Muscle of leg (tissue), 16 donors: ENCODE measurements at places on chromosomes 5 and 9. TPM values are rescaled to one million over a fixed set of nuclear protein-coding genes. Genes with fewer than 3 reads are reported as not detected.
A peak's percentile ranks its signal among the peaks of the same experiment; 100 is the strongest.

DNA sequence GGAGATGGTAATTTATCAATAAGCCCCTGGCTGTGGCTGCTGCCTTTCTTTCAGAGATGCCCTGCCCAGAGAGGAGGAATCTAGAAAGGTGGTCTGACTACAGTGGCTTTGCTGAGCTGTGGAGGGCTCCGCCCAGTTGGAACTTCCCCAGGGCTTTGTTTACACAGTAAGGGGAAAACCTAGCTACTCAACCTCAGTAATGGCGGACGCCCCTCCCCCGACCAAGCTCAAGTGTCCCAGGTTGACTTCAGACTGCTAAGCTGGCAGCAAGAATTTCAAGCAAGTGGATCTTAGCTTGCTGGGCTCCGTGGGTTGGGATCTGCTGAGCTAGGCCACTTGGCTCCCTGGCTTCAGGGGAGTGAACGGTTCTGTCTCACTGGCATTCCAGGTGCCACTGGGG lies 865.4 kb upstream of the ACO1 start:
- no peak for DNase-seq

Gene SPOCK1
- 2.4 TPM for total RNA-seq

- DNase-seq: no peak
Measured at GRCh38 chr9:98949565-98949964, 5.9 kb downstream of the COL15A1 start.

DNA sequence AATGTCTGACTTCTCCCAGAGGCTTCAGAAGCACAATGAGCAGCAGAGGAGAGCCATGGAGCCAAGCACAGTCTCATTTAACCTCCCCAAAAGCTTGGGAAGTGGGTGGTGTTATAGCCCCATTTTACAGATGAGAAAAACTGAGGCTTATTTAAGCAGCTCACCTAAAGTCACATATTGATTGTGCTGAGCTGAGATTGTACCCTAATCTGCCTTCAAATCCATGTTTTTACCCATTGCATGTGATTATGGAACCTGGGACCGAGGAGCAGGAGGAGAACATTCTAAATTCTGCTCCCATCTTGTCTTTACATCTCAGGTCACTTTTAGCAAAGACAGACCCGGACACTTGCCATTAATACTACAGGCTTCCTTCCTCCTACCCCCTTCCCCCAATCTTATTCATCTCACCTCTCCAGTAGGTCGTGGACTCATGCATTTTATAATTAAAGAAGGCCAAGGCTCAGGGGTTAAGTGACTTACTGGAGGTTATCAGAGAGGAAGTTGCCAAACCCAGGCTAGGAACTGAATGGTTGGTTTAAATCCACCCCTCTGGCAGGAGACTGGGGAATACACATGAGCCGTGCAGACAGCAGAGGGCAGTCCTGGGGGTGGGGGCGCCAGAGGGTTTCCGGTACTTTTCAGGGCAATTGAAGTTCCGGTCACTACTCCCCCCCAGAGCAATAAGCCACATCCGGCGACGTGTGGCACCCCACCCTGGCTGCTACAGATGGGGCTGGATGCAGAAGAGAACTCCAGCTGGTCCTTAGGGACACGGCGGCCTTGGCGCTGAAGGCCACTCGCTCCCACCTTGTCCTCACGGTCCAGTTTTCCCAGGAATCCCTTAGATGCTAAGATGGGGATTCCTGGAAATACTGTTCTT lies 51.0 kb upstream of the IL17B start:
- no peak for DNase-seq

Gene OGN
- 454 TPM for total RNA-seq

- DNase-seq: peak; percentile 16
Measured at GRCh38 chr9:97527626-97528528, 26.4 kb downstream of the TMOD1 start.

GRCh38 chr5:115666023-115666422 lies 40.2 kb upstream of the TMED7 start:
- no peak for DNase-seq

GRCh38 chr5:155258161-155258560 lies 244.6 kb downstream of the KIF4B start:
- peak; percentile 52 for DNase-seq

- no peak for DNase-seq
Measured at GRCh38 chr5:132753135-132753987, 6.1 kb downstream of the CCNI2 start.

DNA sequence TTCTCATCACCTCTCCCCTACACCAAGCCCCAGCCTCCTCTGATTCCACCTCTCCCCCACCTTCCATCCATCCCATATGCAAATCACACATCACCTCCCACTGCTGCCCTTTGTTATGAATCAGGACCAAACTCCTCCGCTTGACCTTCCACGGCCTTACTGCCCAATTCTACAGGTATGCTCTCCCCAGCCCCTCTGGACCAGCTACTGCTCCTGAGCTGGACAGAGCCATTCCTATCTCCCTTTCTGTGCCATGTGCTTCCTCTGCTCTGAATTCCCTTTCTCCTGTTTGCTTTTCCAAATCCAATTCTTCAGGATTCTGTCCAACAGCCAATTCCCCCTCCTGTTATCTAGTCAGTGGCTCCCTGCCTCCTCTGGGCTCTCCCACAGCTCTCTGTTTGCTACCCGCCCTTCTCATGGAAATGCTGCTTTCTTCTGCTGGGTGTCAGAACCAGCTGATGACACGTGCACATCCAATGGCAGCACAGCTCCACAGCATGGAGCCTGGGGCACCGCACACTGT lies 8.3 kb downstream of the FABP6 start:
- no peak for DNase-seq

Gene SH3RF2
- total RNA-seq: 4.4 TPM

Gene SHC3
- total RNA-seq: 0.53 TPM

Gene PTGER4
- total RNA-seq: 7.6 TPM

GRCh38 chr9:114546851-114547250 lies 40.7 kb upstream of the ATP6V1G1 start:
- no peak for DNase-seq

Gene AQP3
- total RNA-seq: 5.6 TPM

Gene RNF183
- total RNA-seq: 0.04 TPM

DNA sequence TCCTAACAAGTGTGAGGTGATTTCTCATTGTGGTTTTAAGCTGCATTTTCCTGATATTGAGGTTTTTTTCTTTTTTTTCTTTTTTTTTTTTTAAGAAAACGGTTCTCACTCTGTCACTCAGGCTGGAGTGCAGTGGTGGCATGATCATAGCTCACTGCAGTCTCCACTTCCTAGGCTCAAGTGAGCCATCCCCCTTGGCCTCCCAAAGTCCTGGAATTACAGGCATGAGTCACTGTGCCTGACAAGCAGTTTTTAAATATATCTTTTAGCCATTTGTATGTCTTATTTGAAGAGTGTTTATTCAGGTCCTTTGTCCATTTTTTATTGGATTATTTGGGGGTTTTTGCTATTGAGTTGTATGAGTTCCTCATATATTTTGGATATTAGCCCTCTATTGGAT lies 53.8 kb downstream of the GCNT1 start:
- DNase-seq: no peak

DNA sequence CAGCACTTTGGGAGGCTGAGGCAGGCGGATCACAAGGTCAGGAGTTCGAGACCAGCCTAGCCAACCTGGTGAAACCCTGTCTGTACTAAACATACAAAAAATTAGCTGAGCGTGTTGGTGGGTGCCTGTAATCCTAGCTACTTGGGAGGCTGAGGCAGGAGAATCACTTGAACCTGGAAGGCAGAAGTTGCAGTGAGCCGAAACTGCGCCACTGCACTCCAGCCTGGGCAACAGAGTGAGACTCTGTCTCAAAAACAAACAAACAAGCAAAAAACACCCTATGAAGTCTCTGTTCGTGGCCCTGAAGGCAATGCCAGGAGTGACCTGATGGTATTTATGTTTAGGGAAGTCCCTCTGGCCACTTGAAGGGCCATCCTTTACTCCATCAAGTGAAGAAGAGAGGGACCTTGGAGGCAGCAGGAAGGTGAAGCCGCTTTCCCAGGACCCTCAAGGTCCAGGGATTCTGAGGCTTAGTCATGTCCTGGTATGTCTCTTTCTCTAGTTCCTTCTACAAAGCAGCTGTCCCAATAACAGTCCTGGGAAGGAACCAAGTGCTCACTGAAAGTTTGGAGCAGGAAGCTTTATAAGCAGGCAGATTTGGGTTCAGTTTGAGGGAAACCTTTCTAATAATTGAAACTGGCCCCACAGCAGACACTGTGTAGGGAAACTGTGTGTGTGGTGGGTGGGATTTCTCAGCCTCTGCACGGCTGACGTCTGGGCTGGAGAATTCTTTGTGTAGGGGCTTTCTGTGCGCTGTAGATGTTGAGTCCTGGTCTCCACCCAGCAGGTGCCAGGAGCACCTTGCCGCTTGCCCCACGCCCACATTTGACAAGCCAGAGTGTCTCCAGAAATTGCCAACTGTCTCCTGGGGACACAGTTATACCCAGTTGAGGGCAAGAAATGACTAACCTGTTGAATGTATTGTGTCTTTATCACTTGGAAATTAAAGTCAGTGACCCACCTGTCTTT lies 12.5 kb downstream of the PHF2 start:
- DNase-seq: peak; percentile 56

DNA sequence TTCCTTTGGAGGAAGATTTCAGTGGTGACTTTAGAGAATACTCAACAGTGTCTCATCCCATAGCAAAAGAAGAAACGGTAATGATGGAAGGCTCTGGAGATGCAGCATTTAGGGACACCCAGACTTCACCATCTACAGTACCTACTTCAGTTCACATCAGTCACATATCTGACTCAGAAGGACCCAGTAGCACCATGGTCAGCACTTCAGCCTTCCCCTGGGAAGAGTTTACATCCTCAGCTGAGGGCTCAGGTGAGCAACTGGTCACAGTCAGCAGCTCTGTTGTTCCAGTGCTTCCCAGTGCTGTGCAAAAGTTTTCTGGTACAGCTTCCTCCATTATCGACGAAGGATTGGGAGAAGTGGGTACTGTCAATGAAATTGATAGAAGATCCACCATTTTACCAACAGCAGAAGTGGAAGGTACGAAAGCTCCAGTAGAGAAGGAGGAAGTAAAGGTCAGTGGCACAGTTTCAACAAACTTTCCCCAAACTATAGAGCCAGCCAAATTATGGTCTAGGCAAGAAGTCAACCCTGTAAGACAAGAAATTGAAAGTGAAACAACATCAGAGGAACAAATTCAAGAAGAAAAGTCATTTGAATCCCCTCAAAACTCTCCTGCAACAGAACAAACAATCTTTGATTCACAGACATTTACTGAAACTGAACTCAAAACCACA lies 67.4 kb downstream of the VCAN start:
- DNase-seq: no peak

Gene ANKRD20A1
- 0.44 TPM for total RNA-seq

Gene TMCO6
- total RNA-seq: 5.6 TPM

DNA sequence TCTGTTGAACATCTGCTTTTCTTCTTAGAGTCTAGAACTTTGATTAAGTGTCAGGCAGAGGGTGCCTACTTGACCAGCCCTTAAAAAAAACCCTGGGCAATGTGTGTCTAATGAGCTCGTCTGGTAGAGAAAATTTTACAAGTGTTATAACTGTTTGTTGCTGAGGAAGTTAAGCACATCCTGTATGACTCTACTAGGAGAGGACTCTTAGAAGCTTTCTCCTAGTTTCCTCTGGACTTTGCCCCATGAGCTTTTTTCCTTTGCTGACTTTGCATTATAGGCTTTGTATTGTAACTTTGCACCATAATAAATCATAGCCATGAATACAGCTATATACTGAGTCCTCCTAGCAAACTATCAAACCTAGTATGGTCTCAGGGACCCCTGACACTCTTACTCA lies 39.4 kb downstream of the GNG10 start:
- peak; percentile 6 for DNase-seq

DNA sequence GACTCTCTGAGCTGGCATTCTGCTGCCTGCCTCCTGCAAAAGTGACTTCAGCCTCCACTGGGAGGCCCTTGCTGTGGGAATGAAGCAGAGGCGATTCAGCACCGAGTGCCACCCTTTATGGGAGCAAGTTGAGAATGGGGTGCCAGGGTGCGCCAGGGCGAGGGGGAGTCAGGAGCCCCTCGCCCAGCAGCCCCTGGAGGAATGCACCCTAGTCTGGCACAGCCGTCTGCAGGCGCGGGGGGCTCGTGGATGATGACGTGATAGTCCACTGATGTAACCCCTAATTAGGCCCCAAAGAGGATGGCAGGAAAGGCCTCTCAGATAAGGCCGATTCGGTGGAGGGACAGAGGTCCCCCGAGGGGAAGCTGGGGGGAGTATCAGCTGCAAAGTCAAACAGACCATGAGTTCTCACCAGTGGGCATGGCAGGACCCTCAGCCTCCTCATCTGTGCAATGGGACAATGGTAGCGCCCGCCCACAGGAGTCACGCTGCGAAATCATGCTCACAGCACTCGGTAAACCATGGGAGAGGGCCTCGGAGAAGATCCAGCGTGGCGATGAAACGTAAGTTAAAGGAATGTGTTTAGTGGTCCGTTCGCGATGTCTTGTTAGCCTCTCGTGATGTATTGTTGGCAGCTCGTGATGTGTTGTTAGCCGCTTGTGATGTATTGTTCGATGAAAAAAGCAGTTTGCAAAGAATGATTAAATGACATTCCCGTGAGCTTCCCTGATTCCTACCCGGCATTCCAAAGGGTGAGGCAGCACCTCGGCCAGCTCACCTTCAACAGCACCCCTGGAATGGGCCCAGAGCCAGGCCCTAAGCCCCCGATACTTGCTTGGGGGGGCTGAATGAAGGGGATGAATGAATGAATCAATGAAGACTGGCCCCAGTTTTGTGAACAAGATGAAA lies 49.7 kb upstream of the NOTCH1 start:
- no peak for DNase-seq

DNA sequence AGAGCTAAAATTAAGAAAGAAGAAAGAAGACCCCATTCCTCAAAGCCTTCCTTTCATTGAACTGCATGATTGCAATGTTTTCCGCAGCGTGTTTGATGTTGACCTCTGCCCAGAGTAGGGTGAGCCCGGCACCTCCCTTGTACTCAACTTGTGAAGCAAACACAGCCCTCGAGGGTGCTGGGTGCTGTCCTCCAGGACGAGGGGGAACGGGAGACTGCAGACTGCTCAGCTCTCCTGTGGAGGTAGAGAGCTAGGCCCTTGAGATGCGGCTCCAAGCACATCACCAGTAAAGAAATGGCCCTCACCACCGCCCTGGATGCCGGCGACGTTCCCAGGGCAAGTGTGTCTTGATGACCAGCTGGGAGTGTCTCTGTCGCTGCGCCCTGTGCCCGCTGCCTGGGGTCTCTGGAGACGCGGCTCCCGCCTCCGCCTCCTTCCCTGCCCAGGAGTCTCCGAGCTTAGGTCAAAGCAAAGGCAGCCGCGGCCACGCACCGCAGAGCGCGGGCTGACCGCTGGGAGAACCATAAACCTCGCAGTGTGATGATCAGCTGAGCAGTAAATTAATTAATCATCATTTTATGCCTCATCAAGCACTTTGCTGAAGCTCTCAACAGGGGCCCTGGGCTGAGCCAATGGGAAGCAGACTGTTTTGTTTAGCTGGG lies 108.7 kb downstream of the IRX2 start:
- DNase-seq: no peak

Gene COMMD10
- 33.1 TPM for total RNA-seq

Gene PCDHGC3
- total RNA-seq: 52.7 TPM

DNA sequence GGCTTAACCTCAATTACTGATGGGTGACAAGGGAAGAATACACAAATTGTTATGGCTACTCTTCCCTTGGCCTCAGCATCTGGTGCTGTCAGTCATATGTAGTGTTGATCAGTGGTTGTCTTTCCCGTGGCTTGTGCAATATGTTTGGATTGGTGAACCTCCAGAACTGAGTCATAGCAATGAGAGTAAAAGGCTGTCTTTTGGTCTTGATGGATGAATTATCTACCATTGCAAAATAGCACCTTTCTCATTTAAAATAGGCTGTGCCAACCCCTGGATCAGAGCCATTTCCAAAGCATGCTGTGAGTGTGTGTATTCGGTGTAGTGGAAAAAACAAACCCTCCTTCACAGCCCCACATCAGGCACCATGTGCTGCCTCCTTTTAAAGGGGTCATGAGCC lies 14.6 kb upstream of the F2R start:
- DNase-seq: no peak

- DNase-seq: no peak
Measured at GRCh38 chr5:25414742-25415141, 770.0 kb upstream of the CDH10 start.
